ENCODE measurements at places on chromosomes 12 and 14.

- DNase-seq: no peak
Observed at GRCh38 chr14:100336618-100337530, 13.7 kb downstream of the SLC25A47 start.

- no peak for DNase-seq
Observed at GRCh38 chr14:83342590-83342989, 1808.9 kb upstream of the SEL1L start.

DNA sequence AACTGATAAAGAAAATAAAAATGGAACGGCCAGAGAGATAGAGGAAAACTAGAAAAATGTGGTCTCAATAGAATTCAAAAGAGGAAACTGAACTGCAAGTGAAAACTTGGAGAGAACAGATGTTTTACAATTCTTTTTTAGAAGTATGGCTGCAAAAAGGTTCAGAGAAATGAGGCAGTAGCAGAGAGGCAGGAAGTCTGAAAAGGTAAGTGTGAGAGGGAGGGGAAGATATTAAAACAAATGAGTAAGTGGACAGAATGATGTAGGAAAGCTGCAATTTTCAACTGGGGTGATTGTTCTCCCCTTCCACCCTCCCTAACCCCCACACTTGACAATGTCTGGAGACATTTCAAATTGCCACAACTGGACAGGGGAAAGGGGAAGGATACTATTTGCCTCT lies 12.9 kb downstream of the BTBD7 start:
- DNase-seq: no peak

DNA sequence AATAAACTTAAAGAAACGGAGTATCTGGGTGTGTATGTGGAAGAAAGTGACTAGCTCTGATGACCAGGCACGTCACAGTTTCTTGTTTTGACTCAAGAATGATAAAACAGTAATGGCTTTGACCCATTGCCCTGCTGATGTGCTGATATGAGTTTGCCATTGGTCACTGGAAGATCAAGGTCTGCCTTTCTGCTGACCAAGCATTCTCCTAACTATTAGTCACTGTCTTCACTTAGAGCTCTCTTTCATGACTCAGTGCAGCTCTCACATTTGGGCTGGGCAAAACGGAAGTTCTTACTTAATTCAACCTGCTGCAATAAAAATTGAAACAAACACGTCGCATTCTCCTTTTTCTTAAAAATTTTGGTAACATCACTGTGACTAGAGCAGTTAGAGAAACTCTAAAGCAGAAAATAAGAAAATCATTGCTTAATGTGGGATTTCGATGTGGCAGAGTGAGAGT lies 366.7 kb downstream of the BTG1 start:
- no peak for DNase-seq

GRCh38 chr14:51368721-51369163 lies 128.7 kb downstream of the TMX1 start:
- DNase-seq: no peak

GRCh38 chr14:103731916-103732867 lies 16.6 kb downstream of the ZFYVE21 start:
- no peak for DNase-seq
